ENCODE measurements at places on chromosomes 5 and 9.

GRCh38 chr5:142215915-142216681, 107.5 kb downstream of the NDFIP1 start:
- no peak for DNase-seq

- DNase-seq: no peak
These were observed 388.5 kb downstream of the CAAP1 start for GRCh38 chr9:26504057-26504456.

DNA sequence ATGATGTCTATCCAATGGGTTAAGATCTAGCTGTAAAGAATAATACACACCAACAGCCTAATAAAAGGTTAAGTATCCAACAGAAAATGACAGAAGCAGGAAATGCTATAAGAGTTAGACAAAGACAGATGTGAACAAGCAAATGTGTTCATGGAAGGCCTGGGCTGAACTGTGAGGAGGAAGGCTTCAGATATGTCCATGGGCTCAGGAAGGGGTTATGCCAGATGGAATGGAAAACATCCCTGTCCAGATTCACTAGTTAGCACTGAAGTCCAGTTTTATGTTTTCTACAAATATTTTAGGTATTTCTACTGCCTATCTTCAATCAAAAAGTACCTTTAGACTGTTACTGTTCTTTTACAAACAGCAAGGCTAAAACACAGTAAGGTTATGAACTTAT, 27.1 kb downstream of the ERAP1 start:
- no peak for DNase-seq

- no peak for DNase-seq
These were observed 250.1 kb upstream of the KLF4 start for GRCh38 chr9:107739601-107740082.

GRCh38 chr5:395921-396530, 47.0 kb upstream of the EXOC3 start:
- DNase-seq: no peak

DNA sequence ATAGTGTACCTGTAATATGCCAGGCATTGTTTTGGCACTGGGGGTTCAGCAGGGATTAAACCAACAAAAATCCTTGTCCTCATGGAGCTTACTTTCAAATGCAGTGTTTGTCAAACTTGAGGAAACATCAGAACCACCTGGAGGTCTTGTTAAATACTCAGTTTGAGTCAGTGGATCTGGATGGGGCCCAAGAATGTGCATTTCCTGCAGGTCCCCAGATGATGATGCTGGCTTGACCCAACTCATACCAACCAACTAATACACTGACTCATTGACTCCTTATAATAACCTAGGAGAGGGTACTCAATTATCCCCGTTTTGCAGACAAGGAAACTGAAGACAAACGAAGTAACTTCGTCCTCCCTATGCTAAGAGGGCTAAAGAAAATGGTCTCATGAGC, 11.3 kb downstream of the WWC1 start:
- DNase-seq: no peak

DNA sequence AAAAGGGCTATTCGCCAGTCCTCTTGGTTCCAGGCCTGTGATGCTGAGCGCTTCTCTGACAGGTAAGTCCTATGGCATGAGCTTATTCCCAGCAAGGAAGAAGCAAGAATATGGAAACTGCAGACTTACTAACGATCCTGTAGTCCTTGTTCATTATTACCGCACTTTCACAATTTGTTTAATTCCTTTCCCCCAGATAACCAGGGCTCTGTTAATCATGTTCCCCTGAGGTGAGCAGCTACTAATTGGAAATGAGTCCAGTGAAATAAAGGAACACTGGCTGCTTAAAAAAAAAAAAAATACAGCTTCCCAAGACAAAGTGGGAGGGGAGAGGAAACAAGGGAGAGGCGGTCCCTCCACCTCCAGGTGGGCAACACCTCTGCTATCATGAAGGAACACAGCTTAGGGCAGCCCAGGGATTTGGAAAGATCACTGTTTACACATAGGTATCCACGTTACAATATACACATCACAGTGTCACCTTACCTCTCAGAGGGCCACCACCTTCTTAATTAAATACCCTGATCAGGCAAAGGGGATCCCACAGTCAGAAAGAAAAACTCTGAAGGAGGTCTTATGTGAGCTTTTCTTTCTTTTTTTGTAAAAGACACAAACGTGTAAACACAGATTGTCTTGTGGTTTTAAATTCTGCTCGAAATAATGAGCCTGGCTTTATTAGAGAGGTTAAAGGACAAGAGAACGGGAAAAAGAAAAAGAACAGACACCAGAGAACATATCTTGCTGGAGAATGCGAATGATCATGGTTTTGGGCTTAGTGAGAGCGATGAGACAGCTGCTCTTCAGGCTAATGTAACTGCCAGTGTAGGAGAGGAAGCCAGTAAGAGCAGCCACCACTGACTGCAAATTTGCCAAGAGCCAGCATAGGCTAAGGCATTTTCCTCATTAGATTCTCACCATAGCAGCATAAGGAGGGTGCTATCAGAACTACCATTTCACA, 258.6 kb downstream of the CRB2 start:
- DNase-seq: no peak

DNA sequence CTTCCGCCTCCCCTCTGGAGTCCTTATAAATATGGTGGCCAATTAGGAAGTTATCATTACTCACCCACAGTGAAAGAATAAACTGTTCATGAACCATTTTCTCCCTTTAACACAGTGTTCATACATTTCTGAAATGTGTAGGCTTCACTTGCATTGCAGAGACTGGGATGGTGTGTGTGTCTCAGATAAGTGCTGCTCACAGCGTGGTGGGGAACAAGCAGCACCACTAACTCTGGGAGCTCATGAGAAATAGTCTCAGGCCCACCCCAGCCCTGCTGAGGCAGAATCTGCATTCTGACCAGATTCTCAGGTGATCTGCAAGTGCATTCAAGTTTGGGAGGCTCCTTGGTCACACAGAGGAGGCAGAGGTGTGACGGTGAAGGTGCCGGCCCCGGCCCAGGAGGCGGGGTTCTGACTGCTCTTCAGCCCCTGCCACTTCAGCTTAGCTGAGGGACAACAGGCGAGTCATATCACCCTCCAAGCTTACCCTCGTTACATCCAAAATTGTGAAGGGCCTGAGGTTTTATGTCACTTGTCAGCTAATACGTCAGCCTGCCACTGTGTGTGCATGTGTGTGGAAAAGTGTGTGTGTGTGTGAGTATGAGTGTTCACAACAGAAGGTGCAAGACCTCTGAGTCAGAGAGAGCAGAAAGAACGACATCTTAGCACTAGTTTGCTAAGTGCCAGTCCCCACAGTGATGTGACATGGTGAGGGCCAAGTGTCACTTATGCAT, 34.7 kb downstream of the DAP start:
- DNase-seq: no peak

DNA sequence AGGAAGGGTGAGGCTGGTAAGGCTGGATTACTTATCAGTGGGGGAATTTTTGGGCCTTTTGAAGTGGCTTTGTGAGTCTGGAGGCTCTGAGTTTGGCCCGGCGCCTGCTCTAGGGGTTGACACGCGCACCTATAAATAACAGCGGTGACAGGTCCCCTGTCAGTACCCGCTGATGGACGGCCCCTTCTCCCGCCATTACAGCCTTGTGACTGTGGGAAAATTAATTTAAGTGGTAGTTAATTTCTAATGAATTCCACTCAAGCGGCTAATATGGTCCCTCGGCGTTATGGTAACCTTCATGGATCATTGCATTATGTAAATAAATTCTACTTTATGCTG, 16.5 kb downstream of the MRPL36 start:
- no peak for DNase-seq

GRCh38 chr5:65809817-65810531, 88.0 kb downstream of the NLN start:
- DNase-seq: no peak

- DNase-seq: no peak
These were observed 112.8 kb upstream of the ELL2 start for GRCh38 chr5:96074460-96074859.

DNA sequence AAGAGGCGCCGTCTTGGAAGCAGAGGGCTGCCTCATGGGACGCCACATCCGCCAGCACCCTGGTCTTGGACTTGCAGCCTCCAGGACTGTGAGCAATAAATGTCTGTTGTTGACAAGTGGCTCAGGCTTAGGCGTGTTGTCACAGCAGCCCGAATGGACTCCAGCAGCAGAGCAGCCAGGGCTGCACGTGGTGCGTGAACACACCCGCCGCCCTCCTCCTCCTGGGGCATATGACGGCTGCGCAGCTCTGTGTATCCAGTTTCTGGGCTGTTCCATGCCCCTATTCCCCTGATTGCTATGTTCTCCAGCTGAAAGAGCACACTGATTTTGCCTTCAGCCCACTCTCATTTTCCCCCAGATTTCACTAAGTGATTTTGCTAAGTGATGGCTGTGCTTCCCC, 36.0 kb upstream of the CLPTM1L start:
- DNase-seq: no peak

DNA sequence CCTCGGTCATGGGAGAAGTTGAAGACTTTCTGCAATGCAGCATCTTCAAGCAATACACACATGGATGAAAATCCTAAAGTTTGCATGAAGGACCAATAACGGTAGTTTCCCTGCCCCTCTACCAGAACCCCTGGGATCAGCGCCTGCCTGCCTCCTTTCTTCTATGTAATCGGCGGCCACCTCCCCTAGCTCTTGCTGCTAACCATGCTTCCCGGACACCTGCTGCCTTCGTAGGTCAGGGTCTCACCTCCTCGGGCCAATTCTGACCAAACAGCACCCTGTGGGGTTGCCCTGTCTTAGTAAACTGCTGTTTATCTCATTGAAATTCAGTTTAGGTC, 388 bp upstream of the MED10 start:
- no peak for DNase-seq

- peak; percentile 6 for DNase-seq
These were observed 15.2 kb downstream of the TMEM171 start for GRCh38 chr5:73135429-73136054.

GRCh38 chr9:134418354-134418753, 92.1 kb downstream of the RXRA start:
- DNase-seq: no peak

DNA sequence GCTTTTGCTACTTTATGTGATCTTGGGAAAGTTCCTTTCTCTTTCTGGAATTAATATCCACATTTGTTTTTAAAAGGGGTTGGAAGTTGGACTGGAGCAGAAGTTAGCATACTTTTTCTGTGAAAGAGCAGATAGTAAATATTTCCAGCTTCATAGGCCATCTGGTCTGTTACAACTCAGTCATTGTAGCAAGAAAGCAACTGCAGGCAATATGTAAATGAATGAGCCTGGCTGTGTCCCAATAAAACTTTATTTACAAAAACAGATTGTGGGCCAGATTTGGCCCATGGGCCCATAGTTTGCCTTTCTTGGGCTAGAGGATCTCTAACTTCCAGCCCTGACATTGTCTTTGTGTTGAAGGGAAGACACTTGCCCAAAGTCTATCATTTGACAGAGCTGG, 104.4 kb downstream of the ACTL7B start:
- DNase-seq: no peak

- no peak for DNase-seq
These were observed 372.8 kb upstream of the PIK3R1 start for GRCh38 chr5:67842806-67843205.

DNA sequence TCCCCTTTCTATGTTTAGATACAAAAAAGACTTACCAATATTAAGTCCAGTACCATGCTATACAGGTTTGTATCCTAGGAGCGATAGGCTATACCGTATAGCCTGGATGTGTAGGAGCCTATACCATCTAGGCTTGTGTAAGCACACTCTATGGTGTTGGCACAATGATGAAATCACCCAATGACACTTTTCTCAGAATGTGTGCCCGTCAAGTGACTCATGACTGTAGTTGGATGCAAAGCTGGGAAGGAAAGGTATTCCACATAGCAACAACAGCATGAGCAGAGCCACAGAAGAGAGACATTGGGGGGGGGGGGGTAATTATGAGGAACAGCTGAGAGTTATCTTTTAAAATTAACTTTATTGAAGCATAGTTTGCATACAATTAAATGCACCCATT, 63.2 kb downstream of the TTLL11 start:
- DNase-seq: no peak

- DNase-seq: peak; percentile 35
These were observed 43.4 kb downstream of the PFDN1 start for GRCh38 chr5:140259500-140259899.

DNA sequence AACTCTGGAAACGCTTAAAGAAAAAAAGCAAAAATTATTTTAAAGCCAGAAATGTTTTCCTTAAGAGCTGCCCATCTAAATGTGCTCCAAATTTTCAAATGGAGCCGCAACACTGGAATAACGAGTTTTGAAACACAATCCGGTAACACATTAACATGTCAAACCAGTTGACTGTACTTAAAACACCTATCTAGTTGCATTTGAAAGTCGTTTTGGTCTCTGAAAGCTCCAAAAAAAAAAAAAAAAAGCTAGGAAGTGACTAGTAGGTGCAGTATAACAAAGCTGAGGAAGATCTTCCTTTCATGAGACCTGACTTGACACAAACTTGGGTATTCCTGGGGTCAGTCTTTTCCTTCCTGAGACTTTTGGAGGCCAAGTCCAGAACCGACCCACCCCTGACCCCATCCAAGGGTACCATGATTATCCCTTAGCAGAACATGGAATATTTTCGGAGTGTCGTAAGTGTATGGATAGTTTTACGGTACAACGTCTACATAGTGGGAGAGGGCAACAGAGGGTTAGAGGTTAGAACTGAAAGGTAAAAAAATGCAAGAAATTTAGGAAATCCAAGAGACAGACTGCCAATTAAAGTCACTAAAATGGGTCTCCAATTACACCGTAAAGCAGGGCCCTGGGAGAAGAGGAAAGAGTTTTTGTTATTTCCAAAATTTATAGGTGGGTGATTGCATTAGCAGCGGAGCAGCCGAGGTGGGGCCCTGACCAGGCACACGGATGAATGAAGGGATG, 812 bp downstream of the CETN3 start:
- no peak for DNase-seq

DNA sequence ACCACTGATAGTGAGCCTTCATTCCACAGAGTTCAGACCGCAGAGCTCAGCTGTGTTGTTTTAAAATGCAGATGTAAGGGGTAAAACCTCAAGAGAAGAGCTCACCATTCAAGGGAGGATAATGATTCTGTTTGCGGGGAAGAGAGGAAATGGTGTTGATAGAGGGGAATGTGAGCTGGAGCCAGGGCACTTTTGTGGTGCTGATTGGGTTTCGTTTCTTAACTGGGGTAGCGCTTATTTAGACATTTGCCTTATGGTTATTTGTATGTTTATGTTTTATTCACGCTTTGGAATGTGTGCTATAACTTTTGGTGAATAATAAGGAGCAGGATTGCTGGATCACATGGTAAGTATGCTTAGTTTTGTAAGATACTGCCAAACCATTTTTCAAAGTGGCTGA, 42.5 kb downstream of the STXBP1 start:
- no peak for DNase-seq

GRCh38 chr9:112508377-112508776, 21.8 kb downstream of the KIAA1958 start:
- DNase-seq: no peak

All from activated CD4-positive, alpha-beta T cell treated with anti-CD3 and anti-CD28 coated beads, Interleukin-10, Interleukin-2, amounts not matched to agents 100 ng/mL and 50 ng/mL, durations not matched to agents 16 hours and 8 hours (primary cell).